ENCODE measurements at places on chromosomes 11 and 22.

GRCh38 chr22:46421267-46421666, 85.8 kb downstream of the TRMU start:
- DNase-seq = no peak

- no peak for DNase-seq
These were observed 7.7 kb downstream of the LHFPL7 start for GRCh38 chr22:24938741-24939341.

GRCh38 chr11:119470317-119471291, 47.6 kb upstream of the THY1 start:
- peak; percentile 67 for DNase-seq

DNA sequence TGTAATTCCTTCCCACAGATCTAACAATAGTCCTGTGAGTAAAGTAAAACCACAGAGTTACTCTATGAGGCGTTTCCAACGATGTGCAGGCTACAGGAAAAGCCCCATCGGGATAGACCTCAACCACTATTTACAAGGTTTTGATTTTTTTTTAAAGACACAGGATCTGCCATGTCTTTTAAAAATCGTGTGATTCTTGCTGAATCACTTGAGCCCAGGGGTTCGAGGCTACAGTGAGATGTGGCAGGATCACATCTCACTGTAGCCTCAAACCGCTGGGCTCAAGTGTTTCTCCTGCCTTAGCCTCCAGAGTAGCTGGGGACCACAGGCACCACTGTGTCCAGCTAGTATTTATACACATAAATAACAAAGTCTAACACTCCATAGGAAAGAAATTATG, 7.8 kb downstream of the TAF1D start:
- DNase-seq = no peak

GRCh38 chr11:62613291-62613778, 278 bp downstream of the ROM1 start:
- DNase-seq = no peak

DNA sequence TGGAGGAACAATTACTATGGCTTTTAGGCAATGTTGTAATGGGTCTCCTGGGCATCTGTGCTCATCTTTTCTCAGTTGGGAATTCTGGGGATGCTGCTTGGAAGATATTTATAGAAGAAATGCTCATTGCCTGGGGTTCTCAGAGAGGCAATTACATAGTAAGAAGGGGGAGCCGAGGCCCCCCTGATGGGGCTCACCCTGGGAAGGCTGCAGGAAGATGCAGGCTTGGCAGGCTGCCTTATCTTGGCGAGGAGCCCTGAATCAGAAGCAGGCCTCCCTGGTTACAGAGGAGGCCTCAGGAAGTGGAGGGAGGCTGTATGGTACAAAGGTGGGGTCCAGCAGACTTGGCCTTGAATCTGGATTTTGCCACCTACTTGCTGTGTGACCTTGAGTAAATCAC, 60.6 kb upstream of the CRYBB3 start:
- no peak for DNase-seq

DNA sequence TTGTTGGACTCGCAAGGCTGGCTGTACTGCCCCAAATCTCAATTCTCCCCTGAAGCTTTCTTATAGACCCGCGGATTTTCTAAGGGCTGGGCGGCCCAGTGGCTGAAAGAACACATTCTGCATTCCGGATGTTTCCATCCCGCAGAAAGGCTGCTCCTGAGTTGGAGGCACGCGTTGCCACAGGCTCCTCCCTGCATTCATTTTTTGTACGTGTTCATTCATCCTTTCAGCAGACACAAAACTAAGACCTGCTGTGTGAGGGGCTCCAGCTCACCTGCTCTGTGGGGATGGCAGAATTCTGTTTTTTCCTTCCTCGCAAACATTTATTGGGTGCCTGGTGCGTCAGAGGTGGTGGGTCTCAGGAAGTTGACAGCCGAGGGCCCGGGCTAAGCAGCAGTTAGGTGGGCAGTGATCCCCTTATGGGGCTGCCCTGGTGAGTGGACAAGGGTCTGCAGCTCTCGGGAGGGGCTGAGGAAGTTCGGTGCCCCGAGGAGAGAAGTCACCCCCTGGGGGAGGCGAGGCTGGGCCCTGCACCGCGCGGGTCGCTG, 23.7 kb downstream of the SHANK3 start:
- no peak for DNase-seq

- no peak for DNase-seq
These were observed 1.1 kb downstream of the JHY start for GRCh38 chr11:122883646-122883979.
